ENCODE measurements at places on chromosomes 2 and 18.

DNA sequence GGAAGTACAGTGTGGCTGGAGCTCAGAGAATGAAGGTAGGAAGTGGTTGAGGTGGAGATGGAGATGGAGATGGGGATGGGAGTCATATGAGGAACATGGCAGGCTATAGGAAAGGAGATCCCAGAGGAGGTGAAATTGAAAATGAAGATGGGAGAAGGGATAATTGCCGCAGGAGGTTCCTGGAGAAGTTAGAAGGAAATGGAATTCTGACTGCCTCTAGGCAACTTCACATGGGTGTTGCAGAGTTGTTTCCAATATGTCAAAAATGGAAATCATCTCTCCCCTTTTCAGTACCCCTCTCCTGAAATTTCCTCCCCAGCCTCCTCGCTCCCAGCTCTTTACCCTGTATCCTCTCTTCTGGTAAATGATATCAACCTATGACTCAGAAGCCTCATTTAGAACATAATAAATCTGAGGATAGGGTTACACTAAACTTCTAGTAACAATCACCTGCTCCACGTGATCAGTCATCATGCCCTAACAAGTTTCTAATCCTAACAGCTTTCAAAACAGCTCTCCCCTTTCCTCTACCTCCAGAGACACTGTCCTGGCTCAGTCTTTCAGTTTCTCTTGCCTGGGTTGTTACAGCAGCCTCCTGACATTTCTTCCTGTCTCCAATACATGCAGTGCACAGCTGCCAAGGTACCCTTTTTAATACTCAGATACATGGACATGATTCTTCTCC, 201.9 kb upstream of the RBMS1 start:
- H3K27ac ChIP-seq = no peak overlapping the region
- no peaks in the 10 kb centered on the region for H3K4me1 ChIP-seq
- DNase-seq = no peak
- no peak overlapping the region for H3K4me3 ChIP-seq
- no peaks in the 10 kb centered on the region for H3K36me3 ChIP-seq

DNA sequence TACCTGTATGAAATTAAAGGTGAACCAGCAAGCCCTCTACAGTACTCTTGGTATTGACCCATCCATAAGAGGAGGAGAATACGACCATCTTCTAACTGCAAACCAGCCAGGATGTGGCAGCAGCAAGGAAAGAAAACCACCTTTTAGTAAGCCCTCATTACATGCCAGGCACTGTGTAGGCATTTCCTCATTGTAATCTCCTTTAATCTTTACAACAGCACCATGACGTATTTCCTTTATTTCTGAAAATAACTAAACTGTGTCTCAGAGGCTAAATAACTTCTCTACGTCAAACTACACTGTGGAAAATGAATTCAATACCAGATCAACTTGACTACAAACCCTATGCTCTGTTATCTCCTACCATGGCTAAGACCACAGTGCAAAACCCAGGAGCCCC, 18.2 kb downstream of the WDR35 start:
- H3K4me1 ChIP-seq = no peaks in the 10 kb centered on the region
- no peak for DNase-seq
- no peak overlapping the region for H3K4me3 ChIP-seq
- H3K27me3 ChIP-seq = no peaks in the 10 kb centered on the region
- peaks cover 34% of the 10 kb centered on the region for H3K36me3 ChIP-seq

- peaks cover 40% of the 10 kb centered on the region for H3K36me3 ChIP-seq
- H3K27ac ChIP-seq = no peak overlapping the region
- H3K4me1 ChIP-seq = no peaks in the 10 kb centered on the region
- H3K27me3 ChIP-seq = no peaks in the 10 kb centered on the region
- DNase-seq = no peak
Observed at GRCh38 chr2:239169311-239170048, 231.3 kb downstream of the HDAC4 start.

- no peaks in the 10 kb centered on the region for H3K4me1 ChIP-seq
- H3K4me3 ChIP-seq = no peak overlapping the region
- H3K27me3 ChIP-seq = no peaks in the 10 kb centered on the region
Observed at GRCh38 chr2:35871672-35872071, 483.9 kb upstream of the CRIM1 start.

- peak; percentile 4 for DNase-seq
- peaks cover 3% of the 10 kb centered on the region for H3K4me1 ChIP-seq
- H3K4me3 ChIP-seq = peak within 1 kb of the TSS; percentile 87
- H3K27me3 ChIP-seq = peaks cover 23% of the 10 kb centered on the region
- peak within 1 kb of the TSS; percentile 66 for H3K27ac ChIP-seq
Observed at GRCh38 chr2:200585730-200586643, at the start of gene AOX1. Gene AOX1 (plus strand): TSS chr2:200586014. CDS start chr2:200586109, 95 bp downstream.

GRCh38 chr2:143176606-143177005, 47.4 kb downstream of the ARHGAP15 start:
- peak overlapping the region; percentile 86 for H3K27ac ChIP-seq
- peak overlapping the region; percentile 75 for H3K4me3 ChIP-seq
- H3K27me3 ChIP-seq = no peaks in the 10 kb centered on the region

DNA sequence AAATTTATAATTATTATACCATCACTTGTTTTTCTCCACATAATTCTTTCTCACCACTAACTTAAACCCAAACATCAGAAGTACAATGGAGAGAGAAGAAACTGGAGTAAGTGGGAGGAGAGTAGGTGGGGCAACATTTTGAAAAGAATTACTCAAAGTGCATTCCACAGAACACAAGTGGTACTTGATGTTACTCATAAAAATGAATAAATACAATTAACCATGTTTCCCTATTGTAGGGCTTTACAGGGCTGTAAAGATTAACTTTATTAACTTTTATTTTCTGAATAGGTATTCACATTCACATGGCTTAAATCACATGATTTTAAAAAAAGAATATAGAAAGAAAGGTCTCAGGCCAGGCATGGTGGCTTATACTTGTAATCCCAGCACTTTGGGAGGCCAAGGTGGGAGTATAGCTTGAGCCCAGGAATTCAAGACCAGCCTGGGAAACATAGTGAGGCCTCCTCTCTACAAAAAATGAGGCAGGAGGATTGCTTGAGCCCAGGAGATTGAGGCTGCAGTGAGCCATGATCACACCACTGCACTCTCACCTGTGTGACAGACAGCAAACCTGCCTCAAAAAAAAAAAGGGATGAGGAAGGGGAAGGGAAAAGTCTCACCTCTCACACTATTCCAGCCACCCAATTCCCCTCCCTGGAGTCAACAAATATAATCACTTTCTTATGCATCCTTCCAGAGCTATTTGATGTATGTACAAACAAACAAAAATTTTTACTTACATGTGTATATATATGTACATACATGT, 47.1 kb downstream of the KCNG3 start:
- no peaks in the 10 kb centered on the region for H3K36me3 ChIP-seq
- no peak overlapping the region for H3K27ac ChIP-seq
- H3K27me3 ChIP-seq = peaks cover 14% of the 10 kb centered on the region
- DNase-seq = no peak
- H3K4me1 ChIP-seq = no peaks in the 10 kb centered on the region

GRCh38 chr2:67290451-67291290, 106.5 kb upstream of the ETAA1 start:
- peaks cover 14% of the 10 kb centered on the region for H3K27me3 ChIP-seq
- H3K27ac ChIP-seq = no peak overlapping the region
- no peak for DNase-seq
- no peaks in the 10 kb centered on the region for H3K36me3 ChIP-seq
- H3K4me1 ChIP-seq = peaks cover 6% of the 10 kb centered on the region
